Activated T-cell treated with anti-CD3 and anti-CD28 coated beads, Interleukin-2, amount 50 U/mL, for 72 hours (primary cell): ENCODE measurements at places on chromosomes 2 and 18. TPM values are rescaled to one million over a fixed set of nuclear protein-coding genes. Genes with fewer than 3 reads are reported as not detected.

SFXN5 gene
- total RNA-seq: 9.1 TPM

CXXC1 gene
- 103 TPM for total RNA-seq

IL1B gene
- not detected for total RNA-seq

TOGARAM2 gene
- total RNA-seq: 4.0 TPM

PIKFYVE gene
- 29.7 TPM for total RNA-seq

EPB41L3 gene
- 3.4 TPM for total RNA-seq

SRD5A2 gene
- not detected for total RNA-seq

CIB4 gene
- total RNA-seq: not detected

ACTR1B gene
- total RNA-seq: 123 TPM

NPHP1 gene
- total RNA-seq: 1.8 TPM

EPAS1 gene
- 50.8 TPM for total RNA-seq

POMC gene
- 12.5 TPM for total RNA-seq

RNF125 gene
- 43.3 TPM for total RNA-seq

NRP2 gene
- total RNA-seq: 2.6 TPM

AMMECR1L gene
- total RNA-seq: 25.3 TPM

PTCD3 gene
- total RNA-seq: 155 TPM

CERS6 gene
- 11.2 TPM for total RNA-seq

MYL12A gene
- 483 TPM for total RNA-seq

CRACDL gene
- total RNA-seq: 0.19 TPM

CCBE1 gene
- 0.81 TPM for total RNA-seq

ABHD1 gene
- total RNA-seq: 0.34 TPM

NEU2 gene
- not detected for total RNA-seq

TUBA4B gene
- total RNA-seq: not detected

SOX11 gene
- not detected for total RNA-seq

ARHGAP15 gene
- 111 TPM for total RNA-seq

ACTG2 gene
- 0.22 TPM for total RNA-seq

LIPG gene
- 0.12 TPM for total RNA-seq

ZSCAN30 gene
- 47.2 TPM for total RNA-seq
